ENCODE measurements at places on chromosomes 11 and 22. TPM values are rescaled to one million over a fixed set of nuclear protein-coding genes. Genes with fewer than 3 reads are reported as not detected.

GRCh38 chr11:10694486-10695239 is 1.1 kb upstream of the IRAG1 start:
- no peak overlapping the region for H3K4me3 ChIP-seq
- H3K27me3 ChIP-seq: peaks cover 13% of the 10 kb centered on the region
- DNase-seq: no peak

The TRIM64 gene
- total RNA-seq: not detected

DNA sequence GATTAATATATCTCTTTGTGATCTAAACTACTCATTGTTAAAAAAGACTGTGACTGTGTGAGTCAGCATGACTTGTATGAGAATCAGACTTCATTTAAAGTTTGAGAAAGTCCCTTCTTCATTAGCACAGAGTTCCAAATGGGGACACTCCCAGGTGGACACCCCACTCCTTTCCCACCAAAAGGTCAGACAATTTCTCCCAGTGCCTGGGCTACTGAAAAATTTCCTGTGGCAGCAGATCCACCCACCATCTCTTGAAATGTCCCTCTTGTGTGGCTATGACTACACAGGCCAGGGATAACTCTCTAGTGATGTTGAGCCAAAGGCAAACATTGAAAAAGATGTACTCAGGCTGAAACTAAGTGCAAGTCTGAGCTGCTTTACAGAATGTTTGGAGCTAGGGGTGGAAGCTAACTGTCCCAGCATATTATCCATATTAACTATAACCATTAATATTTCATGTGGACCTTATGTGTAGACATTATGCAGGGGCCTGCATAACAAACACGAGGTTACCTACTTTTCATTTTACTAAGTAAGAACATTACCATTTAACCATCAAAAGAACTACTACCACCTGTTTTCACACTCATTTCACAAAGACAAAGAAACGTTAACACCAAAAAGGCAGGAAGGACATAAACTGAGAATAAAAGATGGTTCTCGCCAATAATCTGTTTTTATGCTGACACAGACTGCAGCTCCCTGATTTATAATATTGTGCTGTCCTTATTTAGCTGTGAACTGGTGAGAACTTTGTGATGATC is 44.8 kb downstream of the MMP20 start:
- H3K4me3 ChIP-seq: no peak overlapping the region
- H3K27me3 ChIP-seq: no peaks in the 10 kb centered on the region
- no peak overlapping the region for H3K27ac ChIP-seq
- peaks cover 30% of the 10 kb centered on the region for H3K4me1 ChIP-seq

The NLRP14 gene
- not detected for total RNA-seq

GRCh38 chr11:122398167-122398566 is 257.4 kb upstream of the UBASH3B start:
- no peaks in the 10 kb centered on the region for H3K4me1 ChIP-seq
- no peaks in the 10 kb centered on the region for H3K36me3 ChIP-seq
- peaks cover 3% of the 10 kb centered on the region for H3K27me3 ChIP-seq
- H3K27ac ChIP-seq: no peak overlapping the region

GRCh38 chr22:23069502-23070357 is 589 bp upstream of the GNAZ start:
- no peaks in the 10 kb centered on the region for H3K36me3 ChIP-seq
- H3K27me3 ChIP-seq: no peaks in the 10 kb centered on the region
- H3K27ac ChIP-seq: peak overlapping the region; percentile 88
- DNase-seq: peak; percentile 82
- peak overlapping the region; percentile 89 for H3K4me3 ChIP-seq

- no peaks in the 10 kb centered on the region for H3K36me3 ChIP-seq
- H3K27me3 ChIP-seq: peaks cover 6% of the 10 kb centered on the region
- peaks cover 2% of the 10 kb centered on the region for H3K4me1 ChIP-seq
- H3K4me3 ChIP-seq: no peak overlapping the region
- H3K27ac ChIP-seq: no peak overlapping the region
Measured at GRCh38 chr11:62324731-62325556, 12.3 kb upstream of the ASRGL1 start.

The PRG3 gene
- not detected for total RNA-seq

GRCh38 chr11:13384908-13385640 is 77.9 kb downstream of the BTBD10 start:
- peak overlapping the region; percentile 65 for H3K27ac ChIP-seq
- DNase-seq: no peak
- H3K4me3 ChIP-seq: no peak overlapping the region

GRCh38 chr11:47788181-47788580 is 21.0 kb upstream of the FNBP4 start:
- no peak for DNase-seq
- H3K27ac ChIP-seq: no peak overlapping the region
- no peak overlapping the region for H3K4me3 ChIP-seq
- H3K4me1 ChIP-seq: no peaks in the 10 kb centered on the region
- H3K27me3 ChIP-seq: no peaks in the 10 kb centered on the region

DNA sequence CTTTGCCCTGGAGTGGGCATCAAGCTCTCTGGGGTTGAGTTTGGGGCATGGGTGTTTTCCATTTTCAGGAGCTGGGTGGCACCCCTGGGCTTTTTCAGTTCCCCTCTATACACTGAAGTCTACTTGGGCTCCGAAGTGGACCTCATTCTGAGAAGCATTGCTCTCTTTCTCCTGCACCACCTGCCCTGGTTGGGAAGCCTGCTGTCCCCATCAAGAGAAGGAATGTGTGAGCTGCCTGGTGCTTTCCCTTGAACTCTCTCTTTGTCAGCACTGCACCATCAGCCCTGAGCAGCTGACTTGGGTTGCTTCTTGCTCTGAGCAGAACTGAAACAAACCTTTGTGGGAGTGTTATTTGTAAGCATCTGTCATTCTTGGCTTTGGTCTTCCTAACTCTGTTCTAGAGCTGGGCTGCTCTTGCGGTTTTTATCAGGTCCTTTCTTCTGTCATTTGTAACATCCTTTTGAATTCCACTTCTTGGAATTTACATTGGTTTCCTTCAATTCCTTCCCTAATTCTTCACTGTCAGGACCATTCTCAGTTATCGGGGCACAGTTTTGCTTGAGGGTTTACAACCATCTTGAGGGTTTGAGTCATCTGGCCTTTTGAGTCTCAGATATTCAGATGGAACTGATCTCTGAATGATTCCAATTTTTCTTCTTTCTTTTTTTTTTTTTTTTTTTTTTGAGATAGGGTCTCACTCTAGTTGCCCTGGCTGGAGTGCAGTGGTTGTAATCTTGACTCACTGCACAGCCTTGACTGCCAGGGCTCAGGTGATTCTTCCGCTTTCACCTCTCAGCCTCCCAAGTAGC is 20.5 kb downstream of the UBE2L3 start:
- no peak for DNase-seq
- peak overlapping the region; percentile 84 for H3K27ac ChIP-seq
- H3K27me3 ChIP-seq: no peaks in the 10 kb centered on the region
- peaks cover 55% of the 10 kb centered on the region for H3K4me1 ChIP-seq

- H3K4me3 ChIP-seq: no peak overlapping the region
- no peak for DNase-seq
- peaks cover 10% of the 10 kb centered on the region for H3K36me3 ChIP-seq
- no peak overlapping the region for H3K27ac ChIP-seq
- H3K27me3 ChIP-seq: peaks cover 11% of the 10 kb centered on the region
- H3K4me1 ChIP-seq: no peaks in the 10 kb centered on the region
Measured at GRCh38 chr11:77580712-77581337, 8.9 kb upstream of the AQP11 start.

DNA sequence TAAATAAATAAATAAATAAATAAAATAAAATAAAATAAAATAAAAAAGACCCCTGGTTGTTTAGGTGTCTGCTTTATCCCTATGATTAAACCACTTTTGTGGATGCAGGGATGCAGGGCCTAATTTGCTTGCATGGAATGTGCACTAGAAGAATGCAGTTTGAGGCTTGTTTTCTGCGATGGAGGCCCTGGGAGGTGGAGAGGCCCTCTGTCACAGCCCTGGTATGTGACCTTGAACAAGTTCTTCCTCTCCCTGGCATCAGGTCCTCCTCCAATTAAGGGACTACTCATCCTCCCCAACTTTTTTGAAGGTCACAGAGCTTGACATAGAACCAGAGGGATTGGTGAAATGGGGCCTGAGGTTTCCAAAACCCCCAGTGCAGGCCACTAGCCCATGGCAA is 22.7 kb downstream of the KCNJ4 start:
- H3K4me1 ChIP-seq: no peaks in the 10 kb centered on the region
- no peaks in the 10 kb centered on the region for H3K27me3 ChIP-seq
- no peak overlapping the region for H3K4me3 ChIP-seq
- DNase-seq: no peak
- no peak overlapping the region for H3K27ac ChIP-seq
- no peaks in the 10 kb centered on the region for H3K36me3 ChIP-seq

GRCh38 chr11:122646549-122647340 is 8.8 kb upstream of the UBASH3B start:
- no peak overlapping the region for H3K4me3 ChIP-seq
- no peaks in the 10 kb centered on the region for H3K36me3 ChIP-seq
- peaks cover 8% of the 10 kb centered on the region for H3K4me1 ChIP-seq
- H3K27ac ChIP-seq: peak overlapping the region; percentile 20

DNA sequence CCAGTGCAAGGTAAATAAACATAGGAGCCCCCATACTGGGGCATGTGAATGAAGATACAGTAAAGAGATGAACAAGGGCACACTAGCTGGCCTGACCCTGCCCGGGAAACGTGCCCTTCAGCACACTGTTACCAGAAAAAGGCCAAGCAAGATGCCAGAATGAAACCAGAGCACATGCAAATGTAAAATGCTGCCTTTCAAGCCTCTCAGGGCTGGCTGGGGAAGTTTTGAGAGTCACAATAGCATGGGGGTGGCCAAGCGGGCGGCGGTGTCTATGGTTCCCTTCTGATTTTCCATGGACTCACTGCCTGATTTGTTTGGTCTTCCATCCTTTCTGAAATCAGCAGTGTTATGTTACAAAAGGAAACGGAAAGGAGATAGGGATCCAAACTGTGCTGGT is 18.9 kb upstream of the SUSD2 start:
- H3K4me1 ChIP-seq: peaks cover 25% of the 10 kb centered on the region
- H3K4me3 ChIP-seq: no peak overlapping the region
- no peaks in the 10 kb centered on the region for H3K27me3 ChIP-seq
- no peaks in the 10 kb centered on the region for H3K36me3 ChIP-seq

The TMPRSS6 gene
- 0.27 TPM for total RNA-seq

- H3K4me1 ChIP-seq: peaks cover 60% of the 10 kb centered on the region
- peaks cover 11% of the 10 kb centered on the region for H3K27me3 ChIP-seq
- no peaks in the 10 kb centered on the region for H3K36me3 ChIP-seq
- no peak for DNase-seq
- H3K27ac ChIP-seq: peak overlapping the region; percentile 94
Measured at GRCh38 chr11:282630-283360, 4.6 kb downstream of the NLRP6 start.
